CD4-positive, alpha-beta T cell treated with Interleukin-1 beta for 1 hour (primary cell): ENCODE measurements at places on chromosomes 11 and 22.

DNA sequence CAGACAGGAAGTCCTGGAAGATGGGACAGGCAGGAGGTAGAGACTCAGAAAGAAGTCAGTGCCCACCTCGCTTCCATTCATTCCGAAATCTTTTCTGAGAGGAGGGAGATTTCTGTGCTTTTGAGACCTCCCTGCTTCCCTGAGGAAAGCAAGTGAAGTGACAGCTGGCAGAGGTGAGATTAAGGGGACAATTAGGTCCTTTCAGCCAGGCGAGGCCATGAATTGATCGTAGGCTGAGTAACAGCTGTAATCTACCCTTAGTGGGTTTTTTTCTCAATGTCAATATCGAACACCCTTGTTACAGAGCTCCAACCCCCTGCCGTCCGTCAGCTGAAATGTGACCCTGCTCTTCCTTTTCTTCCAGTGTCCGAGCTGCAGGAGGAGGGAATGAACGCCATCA lies 96.0 kb downstream of the PARVA start:
- no peak for DNase-seq

- DNase-seq: no peak
Observed at GRCh38 chr11:71323876-71324526, 71.6 kb upstream of the SHANK2 start.

- peak; percentile 74 for DNase-seq
Observed at GRCh38 chr11:72812967-72813739, 1.1 kb upstream of the ATG16L2 start.

DNA sequence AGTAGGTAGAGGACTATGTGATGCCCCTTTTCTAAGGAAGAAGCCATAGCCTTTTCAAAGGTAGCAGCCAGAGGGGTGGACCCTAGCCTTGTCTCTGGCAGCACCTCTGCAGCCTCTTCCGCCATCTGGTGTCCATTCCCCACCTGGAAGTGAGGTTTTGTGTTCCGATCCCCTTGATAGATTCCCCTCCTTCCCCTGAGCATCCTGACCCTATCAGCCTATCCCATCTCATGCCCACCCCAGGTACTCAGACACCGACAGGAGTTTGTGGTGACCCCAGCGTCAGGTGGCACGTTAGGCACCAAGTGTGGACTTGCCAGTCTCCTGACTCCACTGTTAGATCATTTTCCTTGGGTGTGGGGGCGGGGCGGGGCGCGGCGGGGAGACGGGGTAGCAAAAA lies 398 bp upstream of the FAM89B start:
- no peak for DNase-seq

DNA sequence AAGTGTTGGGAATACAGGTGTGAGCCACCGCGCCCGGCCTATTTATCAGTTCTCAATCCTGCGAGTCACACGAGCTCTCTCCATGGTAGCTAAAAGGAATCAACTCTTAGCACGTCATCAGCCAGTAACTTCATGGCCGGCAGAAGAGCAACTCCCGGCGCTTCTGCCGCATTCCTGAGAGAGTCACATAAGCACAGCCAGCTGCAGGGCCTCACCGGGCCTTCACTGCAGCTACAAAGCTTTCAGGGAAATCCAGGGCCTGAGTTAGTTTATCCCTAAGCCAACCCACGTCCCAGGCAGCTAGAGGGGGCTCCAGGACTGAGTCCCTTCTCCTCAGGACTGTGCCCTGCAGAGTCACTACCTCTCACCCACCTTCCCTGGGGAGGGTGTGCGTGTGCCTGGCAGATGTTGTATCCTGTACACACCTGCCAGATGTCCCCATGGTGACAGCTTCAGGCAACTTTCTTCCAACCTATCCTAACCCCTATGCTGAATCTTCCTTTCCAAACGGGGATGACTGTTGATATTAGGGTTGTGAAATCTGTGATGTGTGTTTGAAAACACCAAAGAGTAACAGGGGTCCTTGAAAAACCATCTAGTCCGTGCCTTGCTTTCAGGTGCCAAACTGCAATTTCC lies 45.9 kb upstream of the ARFGAP3 start:
- DNase-seq: no peak

DNA sequence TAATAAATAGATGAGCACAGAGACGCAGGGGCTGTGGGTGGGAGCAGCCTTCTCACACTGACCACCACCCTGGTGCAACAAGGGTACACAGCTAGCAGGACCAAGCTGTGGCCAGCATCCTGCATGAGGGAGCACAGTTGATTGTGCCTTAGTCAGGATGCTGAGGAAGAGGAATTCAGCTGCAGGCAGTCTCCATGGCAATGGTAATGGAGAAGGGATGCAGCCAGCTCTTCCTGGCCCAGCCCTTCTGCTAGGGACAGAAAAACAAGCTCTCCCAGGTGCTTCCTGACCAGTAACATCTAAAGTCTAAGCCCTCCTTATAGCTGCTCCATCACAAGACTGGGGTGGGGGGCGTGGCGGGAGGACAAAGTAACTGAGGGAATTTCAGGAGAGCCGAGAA lies 363.5 kb downstream of the BUD13 start:
- no peak for DNase-seq

GRCh38 chr22:27179161-27179560 lies 521.8 kb downstream of the MIAT start:
- no peak for DNase-seq

DNA sequence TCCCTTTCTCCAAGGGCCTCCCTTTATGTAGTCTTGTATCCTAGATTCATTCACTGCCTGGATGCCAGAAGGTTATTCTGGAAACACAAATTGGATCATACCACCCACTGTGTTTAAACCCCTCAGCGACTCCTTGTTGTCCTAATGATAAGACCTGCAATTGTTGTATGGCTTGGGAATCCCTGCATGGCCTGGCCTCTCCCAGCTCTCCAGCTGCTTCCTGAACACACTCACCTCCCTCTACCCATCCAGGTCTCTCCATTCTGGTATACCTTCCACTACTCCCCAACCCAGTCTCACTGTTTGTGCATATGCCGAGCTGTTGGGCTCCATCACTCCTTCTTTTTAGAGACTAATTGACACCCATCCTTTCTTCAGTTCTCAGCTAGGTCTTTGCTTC lies 124.3 kb upstream of the ALX4 start:
- DNase-seq: no peak

DNA sequence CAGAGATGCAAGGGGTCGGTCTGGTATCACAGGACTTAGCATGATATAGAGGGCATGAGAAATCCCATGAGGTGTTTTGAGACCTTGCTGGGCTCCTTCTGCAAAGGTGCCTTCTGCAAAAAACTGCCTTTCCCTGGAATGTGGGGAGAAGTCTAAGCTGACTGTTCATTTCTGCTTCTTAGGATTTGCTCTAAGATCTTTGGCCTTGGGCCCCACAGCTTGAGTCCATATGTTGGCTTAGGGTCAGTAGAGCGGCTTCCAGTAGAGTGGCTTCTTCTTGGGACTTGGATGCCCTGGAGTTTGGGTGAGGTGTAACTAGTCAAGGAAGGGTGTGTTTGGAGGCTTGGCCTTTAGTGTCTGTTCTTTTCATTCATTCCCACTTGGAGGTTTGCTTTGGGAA lies 37.0 kb downstream of the AMPD3 start:
- no peak for DNase-seq

DNA sequence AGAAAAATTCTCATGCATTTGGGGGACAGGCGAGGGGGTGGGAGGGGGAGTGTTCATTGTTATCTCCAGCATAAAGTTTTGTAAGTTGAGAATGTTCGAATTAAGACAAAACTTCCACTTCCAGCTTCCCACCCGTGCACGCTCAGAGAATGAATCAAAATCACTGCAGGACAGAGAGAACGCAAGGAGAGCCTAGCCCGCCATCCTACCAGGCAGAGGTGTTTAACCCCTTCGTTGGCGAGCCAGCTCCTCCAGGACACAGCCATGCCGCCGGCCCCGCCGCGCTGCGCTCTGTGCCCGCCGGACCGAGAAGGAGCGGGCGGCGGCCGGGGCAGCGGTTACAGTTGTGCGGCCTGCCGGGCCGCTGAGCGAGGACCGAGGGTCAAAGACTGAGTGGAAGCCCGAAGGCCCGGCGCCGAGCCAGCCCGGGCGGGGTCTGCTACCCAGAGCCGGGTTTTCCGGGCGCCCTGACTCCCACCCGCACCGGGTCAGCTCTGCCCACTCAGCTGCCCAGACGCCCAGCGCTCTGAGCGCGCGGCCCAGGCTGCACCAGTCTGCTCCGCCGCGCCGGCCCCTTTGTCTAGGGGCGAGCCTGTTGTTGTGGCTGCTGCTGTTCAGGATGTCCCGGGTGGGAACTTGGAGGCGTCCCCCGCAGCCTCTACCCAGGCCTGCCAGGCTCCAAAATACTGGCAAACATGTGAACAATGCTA lies at the start of gene NOX4:
Gene NOX4, minus strand, starts transcription at position 395 of the 710 bp plus-strand sequence. Its CDS starts 129 bp downstream, at position 266.
- no peak for DNase-seq

DNA sequence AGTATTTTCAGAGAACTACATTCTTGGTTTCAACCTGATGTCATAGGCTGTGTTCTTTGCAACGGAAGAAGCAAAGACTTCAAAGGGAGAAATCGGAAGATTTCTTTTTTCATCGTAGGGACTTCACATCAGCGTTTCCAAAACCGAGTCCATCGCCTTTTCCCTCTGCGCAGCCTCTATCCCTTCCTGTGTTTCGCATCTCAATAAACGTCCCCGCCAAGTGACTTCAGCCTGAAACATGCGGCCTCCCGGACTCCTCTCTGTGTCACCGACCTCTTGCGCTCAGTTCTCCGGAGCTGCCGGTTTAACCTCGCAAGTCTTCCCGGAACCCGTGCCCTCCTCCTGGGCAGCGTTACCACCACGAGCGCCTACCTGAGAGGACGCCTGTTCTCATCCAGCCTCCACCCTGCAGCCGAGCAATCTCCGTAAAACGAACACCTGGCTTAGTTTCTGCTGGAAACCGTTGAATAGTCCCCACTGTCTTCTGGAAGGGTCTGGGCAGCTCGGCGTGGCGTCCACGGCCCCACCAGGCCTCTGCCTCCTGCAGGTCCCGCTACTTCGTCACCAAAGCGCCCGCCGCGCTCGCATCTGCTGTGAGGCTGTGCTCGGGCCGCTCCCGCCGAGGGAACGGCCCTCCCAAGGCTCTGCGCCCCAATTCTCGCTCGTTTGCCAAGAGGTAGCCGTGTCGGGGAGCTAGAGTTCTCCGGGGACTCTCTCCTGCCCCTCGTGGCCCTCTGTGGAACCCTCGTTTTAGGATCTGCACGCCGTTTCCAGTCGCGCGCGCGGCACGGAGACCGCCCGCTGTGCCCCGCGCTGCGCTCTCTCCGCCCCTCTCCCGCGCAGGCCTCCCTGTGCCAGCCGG lies at the start of gene GLB1L3:
Gene GLB1L3, plus strand, starts transcription at position 846 of the 862 bp plus-strand sequence. CDS start 362 bp downstream, outside the sequence.
- DNase-seq: peak; percentile 72

DNA sequence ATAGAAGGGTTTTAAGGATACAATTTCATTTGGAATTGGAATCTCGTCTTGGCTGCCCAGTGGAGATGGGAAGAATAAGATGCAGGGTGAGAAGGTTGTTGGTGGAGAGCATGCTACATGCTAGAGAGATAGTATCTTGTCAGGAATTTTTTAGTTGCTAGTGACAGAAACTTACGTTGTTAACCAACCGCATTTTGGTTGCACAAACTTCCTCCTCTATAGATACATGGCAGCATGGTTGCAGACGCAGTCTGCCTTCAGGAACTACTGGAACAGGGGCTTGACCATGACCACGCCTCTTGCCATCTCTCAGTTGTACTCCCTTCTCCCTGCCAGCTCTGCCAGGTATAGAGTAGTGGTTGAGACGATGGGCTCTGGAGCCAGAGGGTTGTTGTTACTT lies 13.5 kb upstream of the CCDC90B start:
- no peak for DNase-seq

DNA sequence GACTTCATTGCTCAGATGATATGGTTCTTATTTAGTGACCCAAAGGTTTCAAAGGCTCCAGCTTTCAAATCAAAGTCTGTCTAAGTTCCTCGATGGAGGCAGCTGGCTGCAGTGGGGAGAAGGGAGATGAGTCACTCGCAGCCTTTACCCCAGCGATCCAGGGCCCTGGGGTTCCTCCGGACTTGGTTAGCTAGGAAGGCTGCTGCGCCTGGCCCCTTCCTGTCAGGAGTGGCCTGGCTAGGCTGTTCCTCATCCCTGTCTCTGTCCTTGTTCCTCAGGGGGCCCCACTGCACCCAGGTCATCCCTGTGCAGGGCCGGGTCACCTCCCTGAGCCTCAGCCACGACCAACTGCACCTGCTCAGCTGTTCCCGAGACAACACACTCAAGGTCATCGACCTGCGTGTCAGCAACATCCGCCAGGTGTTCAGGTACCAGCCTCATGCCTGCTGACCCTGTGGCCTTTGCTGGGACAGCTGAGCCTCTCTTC lies 13.9 kb downstream of the ATG16L2 start:
- DNase-seq: no peak

- DNase-seq: no peak
Observed at GRCh38 chr11:104926771-104927611, 28.7 kb upstream of the CASP12 start.

DNA sequence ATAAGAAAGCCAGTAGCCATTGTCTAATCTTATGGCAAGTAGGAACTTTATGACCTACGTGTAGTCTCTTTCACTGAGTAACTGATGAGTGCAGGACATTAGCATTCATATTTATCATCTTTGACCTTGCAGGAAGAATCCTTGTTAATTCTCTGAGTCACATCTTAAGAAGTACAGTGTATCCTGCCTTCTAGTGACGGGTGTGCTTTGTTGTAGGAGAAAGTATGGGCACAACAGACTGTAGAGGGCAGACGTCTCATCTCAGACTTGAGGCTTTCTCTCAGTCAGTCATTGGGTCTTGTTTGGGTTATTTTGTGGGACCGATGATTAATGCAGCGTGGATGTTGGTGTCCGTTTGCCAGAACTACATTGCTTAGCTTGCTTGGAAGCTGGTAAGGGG lies 6.8 kb downstream of the RNF214 start:
- no peak for DNase-seq

GRCh38 chr11:125256541-125257189 lies 92.1 kb downstream of the PKNOX2 start:
- no peak for DNase-seq

- DNase-seq: no peak
Observed at GRCh38 chr22:35315141-35315854, 15.6 kb downstream of the TOM1 start.

GRCh38 chr11:73363147-73363546 lies 13.1 kb upstream of the RELT start:
- no peak for DNase-seq

DNA sequence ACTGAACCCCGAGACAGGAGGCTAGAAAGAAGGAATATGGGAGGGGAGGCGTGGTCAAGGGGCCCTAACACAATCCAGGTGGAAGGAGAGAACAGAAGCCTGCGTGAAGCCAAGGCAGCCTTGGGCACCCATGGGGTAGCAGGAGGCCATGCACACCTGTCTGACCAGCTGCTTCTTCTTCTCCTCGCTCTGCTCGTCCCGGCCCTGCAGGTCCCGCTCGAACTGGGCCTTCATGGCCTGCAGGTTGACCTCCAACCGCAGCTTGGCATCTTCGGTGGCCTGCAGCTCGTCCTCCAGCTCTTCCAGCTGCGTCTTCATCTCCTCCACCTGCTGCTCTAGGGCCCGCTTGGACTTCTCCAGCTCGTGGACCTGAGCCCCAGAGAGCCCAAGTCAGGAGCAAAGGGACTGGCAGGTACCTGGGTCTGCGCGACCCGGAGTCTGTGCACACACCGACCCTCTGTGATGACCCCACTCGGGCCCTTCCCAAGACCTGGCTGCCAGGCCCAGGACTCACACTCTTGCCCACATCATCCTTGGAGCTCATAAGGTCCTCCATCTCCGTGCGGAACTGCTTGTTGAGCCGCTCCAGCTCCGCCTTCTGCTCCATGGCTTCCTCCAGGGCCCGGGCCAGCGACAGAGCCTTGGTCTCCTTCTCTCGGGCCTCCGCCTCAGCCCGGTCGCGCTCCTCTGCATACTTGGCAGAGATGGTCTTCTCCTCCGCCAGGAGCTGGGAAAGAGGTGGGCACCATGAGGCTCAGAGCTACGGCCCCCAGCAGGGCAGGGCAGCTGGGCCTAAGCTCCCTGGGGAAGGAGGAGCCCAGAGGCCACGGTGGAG lies 35.9 kb downstream of the APOL1 start:
- DNase-seq: no peak
